ENCODE measurements at places on chromosomes 7 and 10. TPM values are rescaled to one million over a fixed set of nuclear protein-coding genes. Genes with fewer than 3 reads are reported as not detected.

The ANKRD1 gene
- total RNA-seq = not detected

The PITRM1 gene
- 52.7 TPM for total RNA-seq

The NPFFR1 gene
- under 0.01 TPM for total RNA-seq

The TSPAN12 gene
- total RNA-seq = not detected

The SORCS3 gene
- 2.5 TPM for total RNA-seq

Measured in mononuclear cell (primary cell).